ENCODE measurements at places on chromosomes 5 and 9.

DNA sequence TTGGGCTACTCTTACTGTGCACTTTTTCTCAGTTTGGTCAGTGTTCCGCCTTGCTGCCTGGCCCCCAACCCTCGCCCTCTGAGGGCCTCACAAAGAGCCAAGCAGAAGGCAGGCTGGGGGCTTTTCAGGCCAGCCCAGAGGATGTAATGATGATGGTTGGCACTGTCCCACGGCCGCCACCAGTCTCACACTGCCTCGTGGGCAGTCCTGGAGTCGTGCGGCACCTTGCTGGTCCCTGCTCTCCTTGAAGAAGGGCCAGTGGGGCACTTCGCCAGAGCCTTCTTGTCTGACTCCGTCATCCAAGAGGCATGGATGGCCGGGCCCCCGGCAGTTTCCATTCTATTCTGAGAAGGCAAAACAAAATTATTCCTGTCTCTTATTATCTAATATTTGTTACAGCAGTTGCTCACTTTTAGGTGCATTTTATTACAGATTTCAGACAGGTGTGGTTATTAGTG, 21.0 kb downstream of the TENT4A start:
- peak; percentile 56 for DNase-seq

- no peak for DNase-seq
Observed at GRCh38 chr5:25662610-25663009, 1017.8 kb upstream of the CDH10 start.

- DNase-seq = no peak
Observed at GRCh38 chr9:90838098-90838497, 36.5 kb downstream of the SYK start.

GRCh38 chr5:139407517-139407916, 3.6 kb upstream of the SPATA24 start:
- DNase-seq = no peak
